ENCODE measurements at places on chromosomes 7 and 10.

DNA sequence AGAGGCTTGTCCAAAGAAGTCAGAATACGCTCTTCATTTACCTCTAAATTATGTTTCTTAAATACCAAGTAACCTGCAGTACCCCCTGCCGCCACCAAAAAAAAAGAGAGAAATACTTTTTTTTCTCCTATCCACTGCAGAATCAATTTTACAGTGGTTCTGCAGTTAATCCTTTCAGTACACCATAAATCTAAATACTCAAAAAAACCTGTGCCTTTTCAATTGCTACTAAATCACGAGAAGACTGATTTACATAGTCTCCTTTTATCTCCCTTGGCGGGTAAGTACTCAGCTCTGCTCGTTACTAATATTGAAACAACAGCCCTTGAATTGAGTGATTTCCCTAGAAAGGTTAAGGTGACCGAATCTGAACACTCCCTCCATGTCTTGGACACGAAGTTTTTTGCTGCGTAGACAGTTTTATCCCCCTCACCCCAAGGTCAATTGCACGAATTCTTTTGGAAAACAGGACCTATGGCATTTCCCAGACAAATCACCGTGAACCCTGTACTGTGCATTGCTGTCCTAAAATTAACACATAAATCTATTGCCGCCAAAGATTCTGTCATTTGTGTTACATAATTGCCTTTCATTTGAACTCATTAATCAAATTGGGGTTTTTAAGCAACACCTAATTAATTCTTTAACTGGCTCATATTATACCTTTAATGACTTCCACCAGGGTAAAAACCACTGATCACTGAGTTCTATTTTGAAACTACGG is 512 bp upstream of the VIM start:
- DNase-seq = no peak

GRCh38 chr10:25901199-25901598 is 32.8 kb upstream of the MYO3A start:
- DNase-seq = no peak

GRCh38 chr7:146656988-146657387 is 540.4 kb downstream of the CNTNAP2 start:
- DNase-seq = no peak

GRCh38 chr10:114831186-114831867 is 9.7 kb downstream of the FHIP2A start:
- no peak for DNase-seq

DNA sequence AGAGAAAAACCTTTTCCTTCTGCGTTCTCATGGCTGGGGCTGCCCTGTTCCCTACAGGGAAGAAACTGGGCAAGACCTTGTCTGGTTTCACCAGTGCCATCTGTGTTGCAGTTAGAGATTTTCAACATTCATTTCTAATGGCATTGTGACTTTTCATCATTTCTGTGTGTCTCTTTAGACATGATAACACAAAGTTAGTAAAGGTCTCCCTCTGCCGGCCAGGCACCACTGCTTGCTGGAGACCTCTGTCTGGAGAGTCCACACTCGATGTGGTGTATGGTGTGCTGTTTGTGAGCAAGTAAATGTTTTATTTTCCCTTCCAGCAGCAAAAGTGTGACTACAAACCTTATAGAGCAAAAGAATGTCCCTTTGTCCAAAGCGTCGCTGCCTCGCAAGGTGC is 213.5 kb downstream of the PAXIP1 start:
- no peak for DNase-seq

DNA sequence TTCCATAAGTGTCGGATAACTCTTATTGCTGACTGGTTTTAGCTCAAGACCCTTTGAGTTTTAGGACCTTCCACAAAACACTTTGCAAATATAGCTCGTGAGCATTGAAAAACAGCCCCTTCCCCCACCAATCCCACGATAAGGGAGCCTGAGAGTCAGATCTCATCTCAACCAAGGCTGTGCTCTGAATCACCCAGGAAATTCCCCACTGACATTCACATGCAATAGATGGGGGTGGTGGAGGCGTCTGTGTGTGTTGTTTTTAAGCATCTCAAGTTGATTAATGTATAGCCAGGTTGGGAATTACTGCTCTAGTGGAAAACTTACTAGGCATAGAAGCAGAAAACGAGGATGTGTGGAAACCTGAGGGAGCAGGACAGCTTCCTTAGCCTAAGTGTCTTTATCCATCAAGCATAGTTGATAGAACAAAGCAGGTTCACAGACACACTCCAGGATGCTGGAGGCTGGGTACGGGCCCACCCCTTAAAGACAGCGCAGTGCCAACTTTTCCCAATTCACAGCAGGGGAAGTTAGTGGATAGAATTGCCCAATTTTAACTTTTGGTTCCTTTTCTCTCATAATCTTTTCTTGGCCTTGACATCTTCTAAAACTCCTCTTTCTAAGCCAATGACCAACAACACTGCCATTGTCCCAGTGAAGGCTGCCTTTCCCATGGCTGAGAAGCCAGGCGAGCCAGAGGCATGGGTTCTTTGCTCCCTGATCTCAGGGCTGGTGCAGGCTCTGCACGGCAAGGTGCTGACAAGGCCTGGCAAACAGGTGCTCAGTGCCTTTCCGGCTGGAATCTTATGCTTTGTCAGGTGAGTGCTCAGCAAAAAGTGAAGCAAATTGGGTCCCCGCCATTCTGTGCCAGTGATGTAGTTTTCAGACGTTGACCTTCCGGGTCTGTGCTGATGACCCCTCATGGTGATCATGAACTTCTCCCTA is 98.5 kb upstream of the INSIG1 start:
- DNase-seq = peak; percentile 80

Data from amniotic epithelial cell (primary cell).